Hematopoietic multipotent progenitor cell treated with erythropoietin and hydrocortisone succinate and interleukin-3 and kit ligand, for 6 days (in vitro differentiated cells): ENCODE measurements at places on chromosomes 13 and 19.

DNA sequence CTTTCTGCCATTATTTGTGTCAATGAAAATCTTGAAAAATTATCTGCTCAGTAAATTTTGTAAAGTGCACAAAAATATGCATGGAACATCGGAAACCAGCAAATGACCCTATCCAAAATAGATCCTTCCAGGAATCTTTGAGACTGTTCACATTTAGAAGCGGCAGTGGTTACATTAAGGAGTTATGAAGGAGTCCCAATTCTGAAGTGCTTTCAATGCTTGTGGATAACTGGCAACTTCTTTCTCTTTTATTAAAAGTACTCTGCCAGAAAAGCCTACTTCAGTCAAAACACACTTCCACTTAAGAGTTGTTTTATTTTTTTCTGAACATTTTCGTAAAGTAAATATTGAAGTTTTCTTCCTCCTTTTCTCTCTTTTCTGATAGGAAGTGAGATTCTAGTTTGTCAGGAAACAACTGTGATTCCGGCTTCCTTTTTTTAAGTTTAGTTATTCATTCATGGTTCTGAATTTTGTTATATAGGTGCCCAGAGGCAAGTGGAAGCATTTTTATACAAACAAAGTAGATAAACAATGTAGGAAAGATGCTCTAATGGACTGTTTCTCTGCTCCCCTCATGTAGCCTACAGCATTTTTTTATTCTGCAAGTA lies 83.5 kb downstream of the PCDH9 start:
- no peak for DNase-seq

- peak; percentile 24 for DNase-seq
Observed at GRCh38 chr19:8811315-8812172, 20.6 kb downstream of the ZNF558 start.

DNA sequence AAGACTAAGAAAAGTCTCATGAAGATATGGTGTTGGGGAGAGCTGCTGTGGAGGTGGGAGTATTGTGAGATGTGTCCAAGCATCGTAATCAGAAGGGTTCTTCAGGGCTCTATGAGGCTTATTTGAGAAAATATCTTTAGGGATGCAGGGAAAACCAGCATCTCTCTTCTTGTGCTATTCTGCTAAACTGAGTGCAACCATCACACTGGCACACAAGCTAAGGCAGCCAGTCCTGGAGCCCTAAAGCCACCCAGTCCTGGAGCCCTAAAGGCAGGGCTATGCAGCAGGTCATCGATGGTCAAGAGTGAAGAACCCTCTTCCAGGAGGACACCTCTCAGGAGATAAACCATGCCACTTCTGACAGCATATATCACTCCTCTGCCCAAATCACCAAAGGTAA lies 445.2 kb upstream of the MIR17HG start:
- no peak for DNase-seq

DNA sequence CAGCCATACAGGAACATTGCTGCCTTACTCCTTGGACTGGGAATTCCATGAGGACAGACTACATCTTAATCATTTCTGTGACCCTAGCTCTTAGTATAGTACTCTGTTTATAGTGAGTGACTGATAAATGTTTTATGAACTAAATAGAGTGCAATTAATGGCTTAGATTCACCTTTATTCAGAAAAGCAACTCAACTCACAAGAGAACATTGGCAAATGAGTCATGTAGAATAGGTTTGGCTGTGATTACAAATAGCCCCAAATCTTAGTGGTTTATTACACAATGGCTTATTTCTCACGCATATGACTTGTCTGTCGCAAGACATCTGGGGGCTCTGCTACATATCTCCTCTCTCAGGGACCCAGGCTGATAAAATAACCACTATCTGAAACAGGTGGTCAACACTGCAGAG lies 121.6 kb upstream of the KL start:
- peak; percentile 76 for DNase-seq

DNA sequence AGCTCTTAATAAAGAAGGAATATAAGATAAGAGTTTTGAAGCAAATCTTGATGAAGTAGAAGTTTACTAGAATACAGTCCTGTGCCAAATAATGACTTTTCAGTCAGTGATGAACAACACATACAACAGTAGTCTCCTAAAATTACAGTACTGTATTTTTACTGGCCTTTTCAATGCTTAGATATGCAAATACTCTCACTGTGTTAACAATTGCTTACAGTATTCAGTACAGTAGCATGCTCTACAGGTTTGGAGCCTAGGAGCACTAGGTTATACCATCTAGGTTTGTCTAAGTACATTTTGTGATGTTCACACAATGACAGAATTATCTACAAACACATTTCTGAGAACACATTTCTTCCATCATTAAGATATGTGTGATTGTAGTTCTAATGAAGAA lies 316.7 kb upstream of the KLHL1 start:
- DNase-seq, result peak; percentile 13

- DNase-seq, result peak; percentile 72
Observed at GRCh38 chr19:43784241-43784980, 3.6 kb upstream of the KCNN4 start.

- DNase-seq, result peak; percentile 35
Observed at GRCh38 chr13:77298426-77298825, 28.5 kb downstream of the MYCBP2 start.

GRCh38 chr19:13932911-13933393 lies 5.3 kb downstream of the PODNL1 start:
- DNase-seq, result no peak

DNA sequence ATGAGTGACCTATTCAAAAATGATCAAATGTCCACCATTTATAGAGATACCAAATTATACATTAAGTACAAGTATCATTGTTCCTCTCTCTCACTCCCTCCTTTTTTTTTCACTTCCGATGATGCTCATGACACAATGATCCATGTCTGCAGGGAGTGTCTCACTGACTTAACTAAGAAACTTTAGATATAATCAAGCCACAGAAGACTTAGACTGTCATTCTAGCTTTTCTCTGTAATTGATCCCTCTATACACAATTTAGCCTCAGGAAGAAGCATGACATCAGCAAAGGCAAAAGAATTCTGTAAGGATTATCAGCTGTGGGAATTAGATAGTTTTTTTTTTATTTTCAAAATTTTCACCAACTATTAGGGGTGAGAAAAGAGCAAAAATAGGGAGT lies 734.9 kb upstream of the PCDH9 start:
- DNase-seq, result no peak

GRCh38 chr13:100724568-100724967 lies 50.0 kb upstream of the TMTC4 start:
- no peak for DNase-seq

DNA sequence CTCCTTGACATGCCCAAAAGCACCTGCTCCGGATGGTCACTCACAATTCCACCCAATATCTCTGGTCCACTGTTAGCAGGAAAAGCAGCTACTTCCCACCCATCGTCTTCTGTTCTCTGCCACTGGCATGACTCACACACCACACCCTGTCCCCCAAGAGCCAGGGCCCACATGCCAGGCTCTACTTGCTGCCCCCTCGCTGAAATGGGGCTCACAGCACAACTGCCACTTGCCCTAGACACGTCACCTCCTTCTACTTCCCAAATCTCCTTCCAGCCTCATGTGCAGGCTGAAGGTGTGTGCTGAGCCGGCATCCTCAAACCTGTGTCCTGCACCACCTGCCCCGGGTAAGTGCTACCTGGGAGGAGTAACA lies 65.0 kb downstream of the TBC1D4 start:
- peak; percentile 46 for DNase-seq

DNA sequence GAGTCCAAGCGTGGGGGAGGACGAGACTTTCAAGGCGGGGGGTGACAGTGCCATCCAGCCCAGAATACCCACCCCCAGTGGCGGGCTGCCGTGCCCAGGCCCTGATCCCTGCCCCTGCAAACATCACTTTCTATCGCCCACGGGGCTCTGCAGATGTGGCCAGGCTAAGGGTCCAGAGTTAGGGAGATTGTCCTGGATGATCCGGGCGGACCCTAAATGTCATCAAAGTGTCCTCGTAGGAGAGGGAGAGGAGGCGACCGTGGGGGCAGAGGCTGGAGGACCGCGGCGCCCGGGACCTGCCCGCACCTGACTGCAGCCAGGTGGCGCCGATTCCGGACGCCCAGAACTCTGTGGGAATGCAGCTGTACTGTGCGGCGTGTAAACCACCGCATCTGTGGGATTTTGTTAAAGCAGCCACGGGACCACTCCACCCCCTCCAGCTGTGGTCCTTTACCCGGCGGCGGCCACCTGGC lies 32.4 kb downstream of the GJA3 start:
- DNase-seq, result no peak

GRCh38 chr13:98581971-98582702 lies 5.2 kb upstream of the STK24 start:
- DNase-seq, result no peak

DNA sequence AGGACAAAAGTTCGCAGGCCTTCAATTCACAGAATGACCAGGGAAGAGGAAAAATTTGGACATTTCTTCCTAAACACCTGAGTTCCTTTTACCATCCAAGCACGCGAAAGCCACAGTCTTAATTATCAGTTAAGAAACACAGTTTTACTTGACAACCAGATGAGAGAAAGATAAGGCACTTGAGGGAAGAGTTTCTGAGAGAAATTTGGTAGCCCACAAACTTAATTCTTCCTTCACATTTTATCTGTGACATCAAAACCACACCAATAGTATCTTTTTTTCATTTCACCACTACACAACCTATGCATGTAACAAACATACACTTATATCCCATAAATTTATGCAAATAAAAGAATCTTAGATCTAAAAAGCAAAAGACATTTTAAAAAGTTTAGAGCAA lies 326.6 kb downstream of the MZT1 start:
- DNase-seq, result peak; percentile 36

DNA sequence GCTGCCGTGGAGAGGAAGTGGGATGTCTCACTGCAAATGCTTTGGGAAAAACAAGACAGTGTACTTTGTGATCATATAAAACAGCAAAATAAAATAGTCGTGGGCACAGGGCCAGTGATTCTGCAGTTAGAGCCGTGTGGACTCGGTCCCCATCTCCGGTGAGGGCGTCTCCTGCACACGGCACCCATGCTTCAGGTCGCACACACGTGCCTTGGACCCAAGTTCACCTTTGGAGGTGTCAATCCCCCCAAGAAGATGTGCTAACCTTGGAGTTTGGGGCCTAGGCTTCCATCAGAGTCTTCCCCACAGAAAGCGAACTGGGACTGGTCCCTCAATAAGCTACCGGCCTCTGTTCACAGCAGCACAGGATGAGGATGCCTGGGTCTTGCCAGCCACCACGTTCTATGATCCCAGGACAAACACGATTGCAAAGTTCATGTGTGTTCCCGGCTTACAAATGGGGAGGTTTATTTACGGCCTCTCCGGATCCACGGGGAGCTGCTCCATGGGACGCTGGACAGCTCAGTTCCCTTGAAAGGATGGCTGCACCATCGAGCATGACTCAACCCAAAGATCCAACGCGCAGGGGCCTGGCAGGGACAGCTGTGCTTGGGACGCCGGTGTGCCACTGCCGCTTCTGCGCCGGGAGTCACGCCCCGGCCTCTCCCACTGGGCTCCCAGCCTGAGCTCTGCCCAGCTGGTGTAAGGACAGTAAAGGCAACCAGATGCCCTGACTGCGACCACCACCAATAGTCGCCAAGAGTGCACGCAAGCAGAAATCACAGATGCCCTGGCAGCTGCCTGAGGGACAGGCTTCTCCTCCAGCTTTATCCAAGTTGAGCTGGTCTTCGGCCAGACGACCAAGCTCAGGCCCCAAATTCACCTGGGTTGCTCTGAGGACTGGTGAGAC lies 8.6 kb downstream of the GAS6 start:
- DNase-seq, result no peak

DNA sequence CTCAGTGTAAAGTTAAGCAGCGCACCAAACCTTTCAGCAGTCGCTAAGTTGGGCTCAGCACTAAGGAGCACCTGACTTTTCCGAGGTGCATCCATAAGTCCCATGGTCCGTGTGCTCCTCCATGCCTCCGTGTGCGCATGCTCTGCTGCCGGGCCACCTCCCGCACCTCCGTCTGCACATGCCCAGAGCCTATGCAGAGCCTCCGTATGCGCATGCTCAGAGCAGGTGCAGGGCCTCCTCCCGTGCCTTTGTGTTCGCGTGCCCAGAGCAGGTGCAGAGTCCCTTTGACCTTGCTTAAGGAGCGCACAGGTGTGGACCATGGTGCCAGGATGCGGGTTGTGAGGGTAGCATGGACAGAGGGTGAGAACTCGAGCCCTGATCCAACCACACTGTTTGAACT lies 46.0 kb downstream of the ATP11A start:
- DNase-seq, result no peak

GRCh38 chr13:30715837-30716236 lies 19.5 kb upstream of the ALOX5AP start:
- no peak for DNase-seq

DNA sequence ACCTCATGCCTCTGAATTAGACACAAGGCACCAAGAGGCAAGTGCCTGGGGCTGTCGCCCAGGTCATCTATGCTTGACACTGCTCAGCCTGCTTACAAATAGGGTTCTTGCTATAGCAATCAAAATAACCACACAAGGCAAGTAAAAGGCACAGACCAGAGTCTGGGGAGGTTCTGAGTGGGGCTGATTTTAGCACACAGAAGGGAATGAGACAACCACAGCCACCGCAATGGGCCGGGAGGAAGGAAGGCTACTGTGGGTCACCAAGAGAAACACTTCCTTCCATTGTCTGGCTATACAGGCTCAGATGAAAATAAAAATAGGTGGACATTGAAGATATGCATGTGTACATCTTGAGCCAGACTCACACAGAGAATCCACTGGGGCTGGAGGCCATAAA lies 159.1 kb downstream of the DLEU7 start:
- DNase-seq, result peak; percentile 35

DNA sequence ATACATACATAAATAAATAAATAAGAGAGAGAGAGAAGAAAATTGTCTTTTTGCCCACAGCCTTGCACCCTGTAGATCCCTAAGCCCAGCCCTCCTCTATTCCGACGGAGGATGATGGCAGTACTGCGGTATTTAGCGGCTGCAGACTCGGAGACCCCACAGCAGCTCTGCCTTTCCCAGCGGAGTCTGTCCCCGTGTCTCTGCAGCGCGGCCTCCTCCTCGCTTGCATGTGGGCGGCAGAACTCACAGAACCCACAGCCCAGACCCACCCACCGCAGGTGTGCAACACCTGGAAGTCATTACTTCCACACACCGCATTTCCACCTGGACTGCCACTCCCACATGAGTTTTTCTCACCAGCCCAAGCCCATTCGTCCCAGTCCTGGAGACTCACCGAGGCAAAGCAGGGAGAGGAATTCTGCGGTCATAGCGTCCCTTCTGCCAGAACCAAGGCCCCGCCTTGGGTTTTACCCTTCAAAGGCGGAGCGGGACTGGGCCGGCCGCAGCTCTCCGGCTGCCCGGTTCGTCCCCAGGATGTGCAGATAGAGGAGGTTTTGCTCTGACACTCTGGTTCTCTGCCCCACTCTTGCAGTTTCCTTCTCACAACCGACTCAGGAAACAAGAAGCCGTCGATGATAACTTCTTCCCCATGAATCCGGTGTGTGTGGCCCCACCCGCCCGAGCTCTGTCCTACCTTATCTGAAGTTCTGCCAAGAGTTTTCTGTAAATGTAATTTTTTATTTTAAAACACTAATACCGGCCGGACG lies at the start of gene VSTM1:
TSS of gene VSTM1 (minus strand) at position 548 of the 767 bp plus-strand sequence. CDS start at position 428, 120 bp downstream.
- DNase-seq, result no peak

GRCh38 chr19:27868007-27868406 lies 1344.9 kb downstream of the UQCRFS1 start:
- DNase-seq, result no peak

DNA sequence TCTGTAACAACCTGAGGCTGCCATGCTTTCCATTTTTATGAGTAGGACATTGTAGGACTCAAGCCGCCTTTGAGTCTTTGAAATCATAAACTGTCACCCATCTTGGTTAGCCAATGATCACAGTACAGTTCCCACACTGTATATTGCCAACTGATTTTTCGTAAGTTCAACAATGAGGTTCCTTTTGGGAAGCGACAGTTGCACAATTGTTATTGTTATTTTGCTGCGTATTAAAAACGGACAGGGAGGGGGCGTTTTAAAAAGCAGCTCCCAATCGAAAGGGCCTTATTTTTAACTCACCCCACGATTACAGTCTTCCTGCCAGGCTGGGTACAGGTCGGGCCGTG lies 601 bp downstream of the SLC46A3 start:
- peak; percentile 36 for DNase-seq
